SK-MEL-5 (cell line): ENCODE measurements at places on chromosomes 6 and 20. TPM values are rescaled to one million over a fixed set of nuclear protein-coding genes. Genes with fewer than 3 reads are reported as not detected.

ASIP gene
- total RNA-seq = 0.55 TPM in 1 of 2 replicates, not detected in the other

TDRD6 gene
- total RNA-seq = 0.05 TPM in 1 of 2 replicates, not detected in the other

GRCh38 chr6:113920663-113921267 is 50.2 kb downstream of the HDAC2 start:
- DNase-seq = no peak

GRCh38 chr20:35601990-35602389 is 13.6 kb upstream of the SPAG4 start:
- DNase-seq = no peak

DNA sequence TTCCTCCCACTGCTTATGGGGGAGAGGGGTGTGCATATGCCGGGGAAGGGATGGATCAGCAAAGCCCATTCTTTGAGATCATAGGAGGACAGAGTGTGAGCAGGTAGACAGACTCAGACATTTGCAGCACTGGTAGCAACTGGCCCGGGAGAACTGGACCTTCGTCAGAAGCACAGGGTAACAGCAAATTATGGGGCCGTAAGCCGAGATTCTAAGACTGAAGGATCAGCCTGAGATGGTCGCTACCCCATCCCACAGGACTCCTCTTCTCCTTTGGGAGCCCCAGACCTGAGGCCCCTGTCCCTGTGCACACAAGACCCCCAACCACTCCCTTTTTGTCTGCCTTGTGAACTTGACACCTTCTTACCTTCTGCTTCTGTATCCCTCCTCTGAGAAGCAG is 106.5 kb downstream of the TOX2 start:
- DNase-seq = no peak

DNA sequence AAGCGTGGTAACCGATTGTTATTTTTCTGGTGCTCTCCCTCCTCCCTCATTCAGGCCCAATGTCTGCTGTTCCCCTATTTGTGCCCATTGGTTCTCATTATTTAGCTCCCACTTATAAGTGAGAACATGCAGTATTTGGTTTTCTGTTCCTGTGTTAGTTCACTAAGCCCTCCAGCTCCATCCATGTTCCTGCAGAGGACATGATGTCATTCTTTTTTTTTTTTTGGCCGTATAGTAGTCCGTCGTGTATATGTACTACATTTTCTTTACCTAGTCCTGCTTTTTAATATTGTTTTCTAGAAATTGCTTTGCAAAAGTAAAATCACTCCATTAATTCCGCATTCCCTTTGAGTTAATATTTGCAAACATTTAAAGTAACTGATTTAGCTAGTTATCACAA is 23.1 kb downstream of the ZNF451 start:
- DNase-seq = no peak

PEX7 gene
- total RNA-seq = 9.6 and 11.1 TPM in 2 replicates

GRCh38 chr6:139538366-139538765 is 163.9 kb upstream of the CITED2 start:
- DNase-seq = no peak

DNA sequence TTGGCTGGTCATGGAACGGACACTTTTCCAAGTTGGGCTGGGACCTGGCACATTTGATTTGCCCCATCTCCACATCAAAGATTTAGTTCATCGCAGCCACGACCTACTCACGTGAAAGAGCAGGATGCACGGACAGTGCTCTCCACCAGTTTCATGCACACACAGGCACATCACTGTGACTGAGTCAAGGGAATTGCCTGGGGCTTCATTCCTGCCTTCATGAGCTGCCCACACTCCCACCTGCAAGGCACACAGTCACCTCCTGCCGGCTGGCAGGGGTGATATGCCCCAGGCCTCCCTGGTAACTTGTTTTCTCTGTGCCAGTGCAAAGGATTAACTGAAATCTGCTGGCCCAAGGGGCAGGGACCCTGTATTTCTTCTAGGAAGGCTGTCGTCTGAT is 23.3 kb upstream of the CST1 start:
- no peak for DNase-seq

- no peak for DNase-seq
Measured at GRCh38 chr6:70758883-70759282, 91.2 kb downstream of the SMAP1 start.

- DNase-seq = no peak
Measured at GRCh38 chr20:50904067-50904570, 27.1 kb downstream of the ADNP start.

INSM1 gene
- total RNA-seq = 0.56 and 0.66 TPM in 2 replicates

DNA sequence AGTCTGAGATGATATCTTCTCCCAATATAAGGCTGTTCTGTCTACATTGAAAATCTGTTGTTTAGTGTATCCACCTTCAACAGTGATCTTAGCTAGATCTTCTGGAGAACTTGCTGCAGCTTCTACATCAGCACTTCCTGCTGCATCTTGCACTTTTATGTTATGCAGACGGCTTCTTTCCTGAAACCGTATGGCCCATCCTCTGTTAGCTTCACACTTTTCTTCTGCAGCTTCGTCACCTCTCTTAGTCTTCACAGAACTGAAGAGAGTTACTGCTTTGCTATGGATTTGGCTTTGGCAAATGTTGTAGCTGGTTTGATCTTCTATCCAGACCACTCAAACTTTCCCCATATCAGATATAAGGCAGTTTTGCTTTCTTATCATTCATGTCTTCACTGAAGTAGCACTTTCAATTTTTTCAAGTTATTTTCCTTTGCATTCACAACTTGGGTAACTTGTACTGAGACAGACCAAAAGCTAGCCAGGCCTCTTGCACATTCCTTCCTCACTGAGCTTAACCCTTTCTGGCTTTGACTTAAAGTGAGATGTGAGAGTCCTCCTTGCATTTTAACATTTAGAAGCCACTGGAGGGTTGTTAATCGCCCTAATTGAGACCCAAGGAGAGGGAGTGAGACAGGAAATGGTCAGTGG is 110.1 kb downstream of the PREP start:
- DNase-seq = no peak

DNA sequence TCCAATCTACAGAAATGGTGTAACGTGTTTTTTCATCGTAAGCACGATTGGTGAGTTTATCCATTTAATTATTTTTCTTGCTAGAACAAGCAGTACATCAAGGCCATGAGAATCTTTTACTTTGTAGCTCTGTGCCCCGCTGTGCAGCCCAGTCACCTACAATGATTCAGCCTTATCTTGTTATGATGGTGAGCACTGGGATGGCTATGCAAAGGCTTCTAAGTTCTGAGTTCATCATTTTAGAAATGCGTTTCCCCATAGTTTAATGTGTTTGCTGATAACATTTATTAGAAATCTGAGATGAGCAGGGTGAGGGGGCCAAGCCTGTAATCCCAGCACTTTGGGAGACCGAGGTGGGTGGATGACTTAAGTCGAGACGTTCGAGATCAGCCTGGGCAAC is 111.8 kb upstream of the QKI start:
- DNase-seq = no peak

BPIFA1 gene
- not detected in 2 replicates for total RNA-seq

- no peak for DNase-seq
Measured at GRCh38 chr6:27775796-27776184, 136.4 kb downstream of the OR2B2 start.

- no peak for DNase-seq
Measured at GRCh38 chr6:167107787-167108186, 15.1 kb upstream of the CCR6 start.

- no peak for DNase-seq
Measured at GRCh38 chr6:42241915-42242314, 24.3 kb upstream of the MRPS10 start.

GRCh38 chr20:41011551-41012067 is 17.0 kb upstream of the TOP1 start:
- DNase-seq = no peak
